ENCODE measurements at places on chromosomes 3 and 15. TPM values are rescaled to one million over a fixed set of nuclear protein-coding genes. Genes with fewer than 3 reads are reported as not detected.

The OIP5 gene
- 0.52 TPM for total RNA-seq

- no peak overlapping the region for H3K27ac ChIP-seq
- no peaks in the 10 kb centered on the region for H3K27me3 ChIP-seq
- no peaks in the 10 kb centered on the region for H3K36me3 ChIP-seq
- H3K4me1 ChIP-seq, result peaks cover 1% of the 10 kb centered on the region
Measured at GRCh38 chr3:160052385-160053047, 63.9 kb downstream of the IL12A start.

GRCh38 chr15:71713191-71713809 is 97.1 kb upstream of the NR2E3 start:
- no peak for DNase-seq
- H3K4me3 ChIP-seq, result no peak overlapping the region
- peaks cover 6% of the 10 kb centered on the region for H3K4me1 ChIP-seq
- H3K27ac ChIP-seq, result no peak overlapping the region
- H3K27me3 ChIP-seq, result no peaks in the 10 kb centered on the region

- H3K27ac ChIP-seq, result no peak overlapping the region
- H3K4me1 ChIP-seq, result no peaks in the 10 kb centered on the region
- DNase-seq, result no peak
- H3K36me3 ChIP-seq, result no peaks in the 10 kb centered on the region
Measured at GRCh38 chr3:126678693-126679317, 23.9 kb upstream of the TXNRD3 start.

DNA sequence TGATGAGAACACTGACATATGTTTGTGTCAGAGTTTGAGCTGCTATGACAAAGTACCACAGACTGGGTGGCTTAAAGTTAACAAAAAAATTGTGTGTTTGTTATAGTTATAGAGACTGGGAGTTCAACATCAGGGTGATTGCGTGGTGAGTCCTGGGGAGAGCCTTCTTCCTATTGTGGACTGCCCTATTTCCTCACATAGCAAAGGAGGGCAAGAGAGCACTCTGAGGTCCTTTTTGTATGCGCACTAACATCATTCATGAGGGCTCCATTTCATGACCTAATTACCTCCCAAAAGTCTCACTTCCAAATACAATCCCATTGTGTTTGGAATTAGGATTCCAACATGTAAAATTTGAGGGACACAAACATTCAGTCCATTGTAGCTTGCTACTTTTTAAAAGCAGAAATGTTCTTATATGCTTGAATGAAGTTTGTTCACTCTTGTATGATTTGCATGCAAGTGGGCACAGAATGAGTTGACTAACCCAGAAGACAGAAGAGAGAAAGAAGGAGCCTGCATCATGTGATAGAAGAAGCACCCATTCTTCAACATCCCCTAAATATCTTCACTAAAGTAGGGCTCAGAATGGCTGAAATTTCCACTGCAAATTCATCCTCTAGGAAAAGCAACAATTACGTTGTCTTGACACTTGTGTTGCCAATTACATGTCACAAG is 18.9 kb upstream of the ALCAM start:
- H3K4me3 ChIP-seq, result no peak overlapping the region
- no peaks in the 10 kb centered on the region for H3K36me3 ChIP-seq

DNA sequence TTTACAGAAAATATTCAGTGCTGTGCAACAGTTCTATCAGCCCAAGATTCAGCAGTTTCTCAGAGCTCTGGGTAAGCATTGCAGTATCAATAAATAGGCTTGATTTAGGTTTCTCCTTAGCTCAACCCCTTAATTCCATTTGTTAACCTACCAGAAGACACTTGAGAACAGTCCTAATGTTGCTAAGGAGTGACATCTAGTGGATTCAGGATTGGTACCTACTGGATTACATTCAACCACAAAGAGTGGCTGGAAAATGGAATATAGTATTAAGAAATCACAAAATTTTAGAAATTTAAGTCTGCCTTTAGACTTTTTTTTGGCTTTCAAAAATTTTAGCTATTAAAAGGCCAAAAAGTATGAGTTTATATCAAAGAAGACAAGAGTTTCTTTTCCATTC is 34.7 kb downstream of the POLG start:
- no peaks in the 10 kb centered on the region for H3K36me3 ChIP-seq
- H3K4me1 ChIP-seq, result no peaks in the 10 kb centered on the region
- H3K27me3 ChIP-seq, result no peaks in the 10 kb centered on the region
- no peak overlapping the region for H3K4me3 ChIP-seq
- H3K27ac ChIP-seq, result no peak overlapping the region
- no peak for DNase-seq

The ANKRD34C gene
- not detected for total RNA-seq

- H3K4me3 ChIP-seq, result no peak overlapping the region
- no peaks in the 10 kb centered on the region for H3K4me1 ChIP-seq
- no peaks in the 10 kb centered on the region for H3K36me3 ChIP-seq
- H3K27ac ChIP-seq, result no peak overlapping the region
- DNase-seq, result no peak
- no peaks in the 10 kb centered on the region for H3K27me3 ChIP-seq
Measured at GRCh38 chr3:78666470-78666800, 1101.4 kb downstream of the ROBO1 start.

The CCRL2 gene
- 1.2 TPM for total RNA-seq

The ITIH4 gene
- 4.0 TPM for total RNA-seq

GRCh38 chr15:68683026-68683425 is 104.2 kb downstream of the CORO2B start:
- H3K4me3 ChIP-seq, result no peak overlapping the region
- H3K27ac ChIP-seq, result no peak overlapping the region
- H3K36me3 ChIP-seq, result no peaks in the 10 kb centered on the region
- DNase-seq, result no peak
- no peaks in the 10 kb centered on the region for H3K27me3 ChIP-seq

DNA sequence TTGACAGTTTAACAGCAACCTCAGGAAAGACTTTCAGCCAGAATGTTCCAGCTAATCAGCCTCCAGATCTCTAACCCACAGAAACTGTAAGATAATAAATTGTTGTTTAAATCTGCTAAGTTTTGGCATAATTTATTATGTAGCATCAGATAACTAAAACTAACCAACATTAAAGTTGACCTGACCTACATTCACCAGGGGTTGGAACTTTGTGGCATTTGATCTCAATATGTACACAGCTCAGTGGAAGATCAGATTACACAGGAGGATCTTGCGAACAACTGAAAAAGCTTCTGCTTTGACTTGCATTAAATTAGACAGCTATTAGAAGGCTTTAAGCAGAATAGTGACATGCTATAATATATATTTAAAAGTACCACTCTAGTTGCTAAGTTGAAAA is 91.4 kb upstream of the POU1F1 start:
- no peak overlapping the region for H3K27ac ChIP-seq
- H3K36me3 ChIP-seq, result no peaks in the 10 kb centered on the region
- H3K4me3 ChIP-seq, result no peak overlapping the region
- no peaks in the 10 kb centered on the region for H3K4me1 ChIP-seq
- no peak for DNase-seq
- no peaks in the 10 kb centered on the region for H3K27me3 ChIP-seq

GRCh38 chr3:35184775-35185174 is 454.6 kb upstream of the ARPP21 start:
- no peak overlapping the region for H3K27ac ChIP-seq
- DNase-seq, result no peak
- no peaks in the 10 kb centered on the region for H3K36me3 ChIP-seq
- no peaks in the 10 kb centered on the region for H3K27me3 ChIP-seq
- H3K4me3 ChIP-seq, result no peak overlapping the region

GRCh38 chr15:66955871-66956585 is 109.4 kb upstream of the SMAD3 start:
- H3K27ac ChIP-seq, result no peak overlapping the region
- no peaks in the 10 kb centered on the region for H3K4me1 ChIP-seq
- no peaks in the 10 kb centered on the region for H3K27me3 ChIP-seq
- DNase-seq, result no peak
- no peak overlapping the region for H3K4me3 ChIP-seq

GRCh38 chr3:53709860-53710674 is 136.2 kb downstream of the CHDH start:
- no peak overlapping the region for H3K4me3 ChIP-seq
- H3K27ac ChIP-seq, result no peak overlapping the region
- H3K4me1 ChIP-seq, result no peaks in the 10 kb centered on the region
- no peaks in the 10 kb centered on the region for H3K36me3 ChIP-seq

- no peak overlapping the region for H3K4me3 ChIP-seq
- no peaks in the 10 kb centered on the region for H3K27me3 ChIP-seq
- H3K27ac ChIP-seq, result no peak overlapping the region
- no peak for DNase-seq
Measured at GRCh38 chr15:51620641-51621040, 1.9 kb downstream of the DMXL2 start.

GRCh38 chr3:182739619-182740018 is 53.7 kb upstream of the ATP11B start:
- no peaks in the 10 kb centered on the region for H3K27me3 ChIP-seq
- DNase-seq, result no peak
- H3K4me1 ChIP-seq, result no peaks in the 10 kb centered on the region
- no peak overlapping the region for H3K27ac ChIP-seq
- no peak overlapping the region for H3K4me3 ChIP-seq

- no peak overlapping the region for H3K27ac ChIP-seq
- H3K4me3 ChIP-seq, result no peak overlapping the region
- DNase-seq, result no peak
- H3K27me3 ChIP-seq, result no peaks in the 10 kb centered on the region
- H3K4me1 ChIP-seq, result no peaks in the 10 kb centered on the region
- H3K36me3 ChIP-seq, result no peaks in the 10 kb centered on the region
Measured at GRCh38 chr3:129947538-129948240, 26.8 kb upstream of the TRH start.

The NPAP1 gene
- total RNA-seq, result 0.36 TPM

GRCh38 chr15:36951731-36952247 is 148.6 kb downstream of the MEIS2 start:
- H3K36me3 ChIP-seq, result no peaks in the 10 kb centered on the region
- H3K4me1 ChIP-seq, result no peaks in the 10 kb centered on the region
- DNase-seq, result no peak
- no peak overlapping the region for H3K27ac ChIP-seq
- H3K4me3 ChIP-seq, result no peak overlapping the region
- no peaks in the 10 kb centered on the region for H3K27me3 ChIP-seq

DNA sequence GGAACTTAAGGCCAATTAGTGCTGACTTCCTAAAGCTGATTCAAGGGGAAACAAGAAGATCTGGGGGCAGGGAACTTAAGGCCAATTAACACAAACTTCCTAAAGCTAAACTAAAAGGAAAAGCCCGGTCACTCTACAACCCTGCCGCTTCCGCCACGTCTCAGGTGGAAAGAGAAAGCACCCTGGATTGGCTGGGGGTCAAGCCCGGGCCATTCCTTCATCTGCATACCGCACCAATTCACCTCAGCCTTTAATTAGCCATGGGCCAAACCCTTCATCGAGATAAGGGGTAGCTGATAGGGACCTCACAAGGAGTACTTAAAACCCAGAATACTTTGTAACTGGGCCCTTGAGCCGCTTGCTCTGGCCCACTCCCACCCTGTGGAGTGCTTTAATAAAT is 14.4 kb downstream of the TMPRSS7 start:
- no peak for DNase-seq
- no peak overlapping the region for H3K27ac ChIP-seq

DNA sequence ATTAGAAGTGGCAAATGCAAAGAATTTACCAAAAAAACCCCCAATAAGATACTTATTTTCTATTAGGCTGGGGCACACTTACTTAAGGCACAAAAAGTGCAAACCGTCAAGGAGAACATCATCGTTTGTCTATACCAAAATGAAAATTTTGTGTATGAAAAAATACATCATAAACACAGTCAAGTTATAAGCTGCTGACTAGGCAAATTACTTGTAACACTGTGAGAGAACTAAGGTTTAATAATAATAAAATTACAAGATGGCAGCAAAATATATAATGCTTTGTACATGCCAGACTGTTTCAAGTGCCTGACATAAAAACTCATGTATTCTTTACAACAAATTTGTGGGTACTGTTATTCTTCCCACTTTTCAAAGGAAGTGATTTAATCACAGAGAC is 297.2 kb upstream of the CRBN start:
- no peaks in the 10 kb centered on the region for H3K27me3 ChIP-seq
- no peaks in the 10 kb centered on the region for H3K4me1 ChIP-seq
- H3K36me3 ChIP-seq, result no peaks in the 10 kb centered on the region
- no peak for DNase-seq
- H3K4me3 ChIP-seq, result no peak overlapping the region

The EIF1B gene
- 82.1 TPM for total RNA-seq

- no peak overlapping the region for H3K27ac ChIP-seq
- H3K36me3 ChIP-seq, result no peaks in the 10 kb centered on the region
- H3K27me3 ChIP-seq, result no peaks in the 10 kb centered on the region
- H3K4me3 ChIP-seq, result peak overlapping the region; percentile 38
Measured at GRCh38 chr3:15795651-15796308, 2.0 kb downstream of the ANKRD28 start.

DNA sequence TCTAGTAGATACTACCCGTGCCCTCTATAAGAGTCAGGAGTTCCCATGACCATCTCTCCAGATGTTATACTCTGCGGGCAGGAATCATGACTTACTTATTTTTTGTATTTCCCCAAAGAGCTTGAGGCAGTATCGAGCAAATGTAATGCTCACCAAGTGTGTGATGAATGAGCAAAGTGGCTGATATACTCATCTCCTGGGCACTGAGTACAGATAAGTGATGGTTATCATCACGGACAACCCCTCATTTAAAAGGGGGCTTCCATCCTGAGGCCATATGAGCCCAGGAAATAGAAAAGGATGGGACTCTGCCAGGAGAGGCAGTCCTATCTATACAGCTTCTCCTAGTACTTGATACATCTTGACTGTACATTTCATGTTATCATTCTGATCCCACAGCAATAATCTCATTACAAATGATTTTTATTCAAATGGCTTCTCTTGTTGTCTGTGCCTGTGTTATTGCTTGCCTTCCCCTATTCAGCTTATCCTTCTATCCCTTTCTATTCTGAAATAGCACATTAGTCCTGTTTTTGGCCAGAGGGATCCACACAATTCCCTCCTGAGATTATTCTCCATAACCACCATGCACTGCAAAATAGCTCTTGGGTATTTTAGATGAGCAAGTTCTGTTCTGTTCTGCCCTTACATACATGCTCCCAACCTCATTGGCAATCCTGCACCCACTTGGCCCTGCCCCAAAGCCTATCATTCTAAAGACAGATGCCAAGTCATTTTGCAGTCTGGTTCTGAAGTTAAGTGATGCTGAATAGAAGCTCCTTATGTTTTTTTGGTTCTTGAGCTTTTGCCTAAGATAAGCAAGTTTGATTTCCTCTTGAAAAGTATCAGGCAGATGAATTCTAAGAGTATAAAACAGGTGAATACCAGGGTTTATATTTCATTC is 48.0 kb upstream of the MRPL3 start:
- H3K4me1 ChIP-seq, result peaks cover 3% of the 10 kb centered on the region
- H3K4me3 ChIP-seq, result no peak overlapping the region
- H3K27me3 ChIP-seq, result no peaks in the 10 kb centered on the region
- DNase-seq, result no peak
- no peaks in the 10 kb centered on the region for H3K36me3 ChIP-seq

DNA sequence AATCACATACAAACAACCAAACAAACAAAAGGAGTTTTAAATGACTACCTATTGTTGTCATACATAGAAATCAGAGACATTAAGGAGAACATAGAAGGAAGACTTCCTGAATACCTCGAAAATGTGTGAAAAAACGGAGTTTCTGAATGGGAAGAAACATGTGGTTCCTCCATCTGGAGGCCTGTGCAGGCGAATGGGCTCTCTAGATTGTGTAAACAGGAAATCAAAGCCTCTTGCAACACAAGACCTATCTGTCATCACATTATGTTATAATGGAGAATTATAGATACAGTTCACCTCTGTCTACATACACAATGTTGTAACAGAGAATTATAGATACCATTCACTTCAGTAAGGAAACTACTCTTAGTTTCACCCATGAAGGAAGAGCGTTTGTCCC is 44.1 kb downstream of the RUBCN start:
- no peaks in the 10 kb centered on the region for H3K27me3 ChIP-seq
- H3K36me3 ChIP-seq, result no peaks in the 10 kb centered on the region
- H3K4me3 ChIP-seq, result no peak overlapping the region
- H3K27ac ChIP-seq, result no peak overlapping the region

Data from ovary (tissue), 10 donors.